Activated CD8-positive, alpha-beta memory T cell treated with anti-CD3 and anti-CD28 coated beads, Interleukin-2, amount 10 ng/mL, durations not matched to agents 7 days and 5 days (primary cell): ENCODE measurements at places on chromosomes 13 and 19. TPM values are rescaled to one million over a fixed set of nuclear protein-coding genes. Genes with fewer than 3 reads are reported as not detected.
A peak's percentile ranks its signal among the peaks of the same experiment; 100 is the strongest.

The ZNF552 gene
- 11.1 TPM for total RNA-seq

The VN1R4 gene
- total RNA-seq: not detected

- no peaks in the 10 kb centered on the region for H3K36me3 ChIP-seq
- peaks cover 50% of the 10 kb centered on the region for H3K27me3 ChIP-seq
- peaks cover 13% of the 10 kb centered on the region for H3K4me1 ChIP-seq
- DNase-seq: peak; percentile 55
- H3K27ac ChIP-seq: peak overlapping the region; percentile 36
These were observed 9.1 kb upstream of the C19orf12 start for GRCh38 chr19:29724102-29724641.

The ZNF429 gene
- 6.7 TPM for total RNA-seq

The PSG6 gene
- total RNA-seq: not detected

The CEACAM3 gene
- not detected for total RNA-seq

GRCh38 chr13:40994581-40995230 is 24.4 kb downstream of the ELF1 start:
- no peak for DNase-seq
- peak overlapping the region; percentile 84 for H3K27ac ChIP-seq
- peak overlapping the region; percentile 60 for H3K4me3 ChIP-seq

DNA sequence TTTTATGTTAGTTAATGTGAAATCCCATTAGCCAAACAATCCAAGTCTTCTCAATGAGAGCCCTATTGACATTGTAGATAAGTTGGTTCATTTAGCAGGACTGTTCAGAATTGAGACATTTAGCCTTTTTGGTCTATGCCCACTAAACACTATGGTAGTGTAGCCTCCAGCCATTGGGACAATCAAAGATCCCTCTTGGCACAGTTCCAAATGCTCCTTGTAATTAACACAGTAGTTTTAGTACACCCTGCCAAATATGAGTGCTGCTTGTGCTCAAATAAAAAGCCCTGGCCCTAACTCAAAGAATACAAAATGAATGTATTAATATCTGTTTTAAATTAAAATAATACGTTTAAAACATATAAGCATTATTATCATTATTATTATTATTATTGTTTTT is 15.4 kb upstream of the FAM216B start:
- H3K27ac ChIP-seq: no peak overlapping the region
- H3K4me3 ChIP-seq: no peak overlapping the region
- peaks cover 20% of the 10 kb centered on the region for H3K27me3 ChIP-seq
- no peak for DNase-seq
- peaks cover 2% of the 10 kb centered on the region for H3K4me1 ChIP-seq

DNA sequence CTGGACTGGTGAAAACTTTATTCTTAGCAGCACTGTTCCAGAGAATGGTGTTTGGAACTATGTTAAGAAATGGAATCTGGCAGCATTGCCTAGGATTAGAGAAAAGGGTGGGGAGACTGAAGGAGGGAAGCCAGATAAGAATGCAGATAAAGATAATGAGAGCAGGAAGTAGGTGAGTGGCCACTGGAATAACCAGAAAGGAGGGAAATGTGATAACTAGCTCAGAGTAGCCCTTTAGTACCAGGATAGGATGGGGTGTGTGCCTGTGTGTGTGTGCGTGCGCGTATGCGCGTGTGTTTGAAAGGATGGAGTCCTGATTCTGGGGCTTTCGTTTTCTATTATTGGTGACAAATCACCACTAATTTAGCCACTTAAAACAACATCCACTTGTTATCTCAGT is 33.4 kb upstream of the FRY start:
- H3K27me3 ChIP-seq: no peaks in the 10 kb centered on the region
- no peak overlapping the region for H3K27ac ChIP-seq
- no peaks in the 10 kb centered on the region for H3K36me3 ChIP-seq
- DNase-seq: no peak
- H3K4me3 ChIP-seq: no peak overlapping the region
